Stimulated activated CD4-positive, alpha-beta T cell treated with anti-CD3 and anti-CD28 coated beads, Interleukin-12 subunit alpha, Interleukin-12 subunit beta, amount 100 ng/mL, for 24 hours (primary cell): ENCODE measurements at places on chromosomes 4 and X.

- DNase-seq: no peak
Observed at GRCh38 chr4:139889264-139889663, 223.6 kb downstream of the MGST2 start.

GRCh38 chr4:8916351-8916885 is 44.8 kb upstream of the HMX1 start:
- DNase-seq: no peak

DNA sequence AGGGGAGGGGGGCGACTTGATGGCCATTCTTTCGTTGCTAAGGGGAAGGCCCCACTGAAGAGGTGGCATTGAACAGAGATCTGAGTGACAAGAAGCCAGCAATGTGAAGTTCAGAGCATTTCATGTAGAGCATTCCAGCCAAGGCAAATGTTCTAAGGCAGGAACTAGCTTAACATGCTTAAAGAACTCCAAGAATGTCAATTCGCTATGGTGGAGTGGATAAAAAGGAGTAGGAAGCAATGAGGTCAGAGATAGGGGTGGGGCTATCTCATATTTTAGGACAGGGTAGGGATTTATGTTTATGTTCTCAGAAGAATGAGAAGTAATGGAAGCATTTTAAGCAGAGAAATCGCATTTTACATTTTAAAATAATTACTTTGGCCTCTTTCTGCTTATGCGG is 130.9 kb downstream of the TTC29 start:
- no peak for DNase-seq

GRCh38 chr4:86043755-86044592 is 315.9 kb downstream of the MAPK10 start:
- DNase-seq: no peak

DNA sequence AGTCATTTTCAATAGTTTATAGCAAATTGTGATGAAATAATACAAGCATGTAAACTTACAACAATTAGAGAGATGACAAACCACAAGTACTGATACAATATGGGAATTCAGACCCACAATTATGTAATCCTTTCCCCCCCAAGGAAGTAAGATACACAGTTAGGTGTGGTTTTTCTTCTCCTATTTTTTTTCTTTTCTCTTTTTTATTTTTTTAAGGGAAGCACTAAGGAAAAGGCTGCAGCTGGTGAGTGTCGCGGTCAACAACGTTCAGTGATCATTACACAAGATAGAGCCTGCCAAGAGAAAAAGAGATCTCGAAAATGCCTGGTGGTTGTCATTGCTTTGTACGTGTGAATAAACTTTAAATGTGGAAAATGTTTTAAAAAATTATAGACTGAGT is 9.8 kb downstream of the NDNF start:
- no peak for DNase-seq
